ENCODE measurements at places on chromosomes 16 and 17.

DNA sequence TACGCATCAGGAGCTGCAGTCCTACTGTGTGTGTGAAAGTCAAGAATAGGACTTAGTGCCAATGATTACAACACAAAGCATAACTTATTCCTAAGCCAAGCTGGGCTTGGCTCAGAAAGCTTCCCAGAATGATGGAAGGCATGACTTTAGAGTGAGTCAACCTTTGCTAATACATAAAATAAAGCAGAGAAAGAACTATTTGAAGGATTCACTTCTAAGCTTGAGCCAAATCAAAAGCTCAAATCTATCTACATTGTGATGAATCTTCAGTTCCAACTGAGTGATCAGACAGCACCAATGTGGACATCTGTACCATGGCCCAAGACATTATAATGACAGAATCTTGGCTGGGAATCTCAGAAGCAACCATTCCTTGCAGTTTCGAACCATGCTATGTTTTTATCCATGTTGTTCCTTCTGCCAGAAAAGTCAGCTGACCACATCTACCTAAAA, 41.4 kb downstream of the SMG6 start:
- DNase-seq, result peak; percentile 48

GRCh38 chr16:65713181-65713808, 591.4 kb upstream of the CDH11 start:
- no peak for DNase-seq

GRCh38 chr16:47055136-47055885, 81.8 kb upstream of the DNAJA2 start:
- DNase-seq, result no peak

DNA sequence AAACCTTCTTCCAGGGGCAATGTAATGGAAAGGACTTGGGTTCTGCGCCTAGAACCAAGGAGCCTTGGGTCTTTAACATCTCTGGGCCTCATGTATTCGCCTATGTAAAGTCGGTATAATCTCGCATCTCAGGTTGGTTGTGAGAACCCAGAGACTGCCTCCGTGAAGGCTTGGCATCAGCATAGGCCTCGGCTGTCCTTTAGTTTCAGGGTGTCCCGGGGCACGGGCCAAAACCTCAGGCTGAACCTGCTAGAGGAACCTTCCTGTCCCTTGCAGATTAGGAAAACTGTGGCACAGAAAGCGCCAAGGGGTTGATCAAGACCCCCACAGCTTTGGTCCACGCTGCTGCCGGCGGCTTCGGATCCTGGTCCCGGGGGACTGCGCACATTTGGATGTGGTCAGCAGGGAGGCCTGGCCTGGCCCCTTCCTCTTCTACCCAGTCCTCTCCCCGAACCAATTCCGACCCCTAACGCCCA, 772 bp upstream of the PHAF1 start:
- no peak for DNase-seq

DNA sequence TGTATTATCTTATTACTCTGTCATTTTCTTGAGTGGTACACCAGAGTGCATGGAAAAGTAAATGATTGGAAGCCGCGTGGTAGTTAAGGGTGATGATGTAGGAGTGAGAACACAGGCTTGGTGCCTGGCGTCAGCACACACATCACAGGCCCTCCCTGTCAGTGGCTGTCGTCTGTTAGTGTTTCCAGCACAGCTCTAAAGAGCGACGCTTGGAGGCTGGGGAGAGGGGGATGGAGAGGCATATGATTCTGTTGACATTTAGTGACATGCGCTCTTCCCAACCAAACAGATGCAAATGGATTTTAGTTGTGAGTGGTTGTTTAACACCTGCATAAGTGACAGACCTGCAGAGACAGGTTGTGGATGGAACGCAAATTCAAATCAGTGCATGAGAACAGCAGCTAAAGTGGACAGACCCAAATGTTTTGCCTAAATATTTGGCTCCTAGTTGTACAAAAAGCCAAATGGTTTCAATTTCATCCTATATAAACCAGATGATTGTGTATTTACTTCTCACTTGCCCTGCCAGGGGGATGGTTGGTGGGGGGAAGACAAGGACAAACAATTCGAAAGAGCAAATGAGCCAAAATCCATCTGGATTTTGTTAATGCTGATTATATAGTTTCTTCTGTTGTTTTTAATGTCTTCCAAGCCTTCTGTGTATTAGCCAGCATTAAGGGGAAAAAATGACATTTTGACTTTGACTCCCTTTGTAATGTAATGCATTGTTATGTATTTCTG, 222.3 kb downstream of the WWOX start:
- no peak for DNase-seq

DNA sequence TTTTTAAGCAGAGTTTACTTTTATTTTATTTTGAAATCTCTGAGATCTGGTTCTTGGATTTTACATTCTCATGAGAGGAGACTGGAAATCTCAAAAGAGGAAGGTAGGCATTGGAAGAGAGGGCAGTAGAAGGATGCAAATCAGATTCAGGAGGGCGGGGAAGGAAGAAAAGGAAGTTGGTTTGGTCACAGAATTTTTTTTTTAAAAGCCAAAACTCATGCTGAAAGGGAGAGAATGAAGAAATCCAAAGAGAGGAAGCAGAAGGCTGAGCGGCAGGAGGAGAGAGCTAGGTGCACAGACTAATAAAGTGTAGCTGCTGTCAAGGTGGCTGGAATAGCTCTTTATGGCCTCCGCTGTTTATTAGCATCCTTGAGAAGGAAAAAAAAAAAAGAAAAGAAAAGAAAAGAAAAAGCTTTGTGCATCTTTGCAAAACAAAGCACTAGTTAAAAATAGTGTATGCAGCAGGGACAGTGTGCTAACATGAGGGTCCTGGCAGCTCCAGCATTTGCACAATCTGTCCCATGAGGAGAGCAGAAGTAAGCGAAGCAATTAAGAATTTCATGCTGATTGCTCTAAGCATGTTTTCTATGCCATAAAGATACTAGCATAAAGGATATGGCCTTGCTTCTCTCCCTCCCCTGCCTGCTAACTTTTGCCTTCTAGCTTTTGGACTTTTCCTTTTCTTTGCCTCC, 194.2 kb downstream of the ZFHX3 start:
- no peak for DNase-seq

DNA sequence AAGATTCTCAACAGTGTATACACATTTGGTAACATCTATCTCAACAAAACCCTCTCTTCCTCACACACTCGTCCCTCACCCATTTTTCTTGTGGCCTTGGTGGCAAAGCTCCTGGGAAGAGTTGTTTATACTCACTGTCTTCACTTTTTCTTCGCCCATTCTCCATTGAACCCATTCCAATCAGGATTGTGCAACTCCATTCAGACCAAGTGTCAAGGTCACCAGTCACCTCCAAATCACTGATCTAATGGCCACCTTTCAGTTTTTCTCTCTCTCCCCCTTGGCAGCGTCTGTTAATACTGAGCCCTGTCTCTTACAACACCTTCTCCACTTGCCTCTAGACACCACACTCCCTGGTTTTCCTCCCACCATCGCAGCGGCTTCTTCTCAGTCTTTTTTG, 8.6 kb upstream of the SLC13A5 start:
- DNase-seq, result no peak

GRCh38 chr17:29579866-29580771, 9.3 kb downstream of the GIT1 start:
- DNase-seq, result peak; percentile 77

GRCh38 chr17:15885770-15886169, 59.2 kb upstream of the ADORA2B start:
- DNase-seq, result no peak

All from MG63 (cell line).